ENCODE measurements at places on chromosomes 3 and 15. TPM values are rescaled to one million over a fixed set of nuclear protein-coding genes. Genes with fewer than 3 reads are reported as not detected.

The HYPK gene
- total RNA-seq = 8.3 TPM

GRCh38 chr3:53104762-53105161 lies 25.5 kb downstream of the RFT1 start:
- H3K36me3 ChIP-seq = peaks cover 2% of the 10 kb centered on the region
- DNase-seq = no peak
- no peaks in the 10 kb centered on the region for H3K27me3 ChIP-seq
- H3K27ac ChIP-seq = no peak overlapping the region
- H3K4me1 ChIP-seq = peaks cover 24% of the 10 kb centered on the region
- no peak overlapping the region for H3K4me3 ChIP-seq

DNA sequence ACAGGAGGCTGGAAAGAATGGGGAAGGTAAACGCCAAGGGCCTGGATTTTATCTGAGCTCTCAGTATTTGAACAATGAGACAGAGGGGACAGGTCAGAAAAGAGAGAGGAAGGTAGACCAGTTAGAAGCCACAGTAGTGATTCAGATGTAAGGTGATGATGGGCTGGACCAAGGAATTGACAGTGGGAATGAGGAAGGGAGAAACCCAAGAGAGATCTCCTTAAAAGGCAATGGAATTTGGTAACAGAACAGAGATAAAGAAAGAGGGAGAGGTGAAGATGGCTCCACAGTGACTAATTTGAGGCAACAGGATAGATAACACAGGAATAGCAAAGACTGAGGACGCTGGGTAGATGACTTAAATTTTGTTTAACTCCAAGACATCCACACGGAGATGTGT lies 11.4 kb upstream of the HEG1 start:
- H3K36me3 ChIP-seq = no peaks in the 10 kb centered on the region
- H3K4me1 ChIP-seq = no peaks in the 10 kb centered on the region
- DNase-seq = no peak
- no peak overlapping the region for H3K27ac ChIP-seq
- no peak overlapping the region for H3K4me3 ChIP-seq
- H3K27me3 ChIP-seq = no peaks in the 10 kb centered on the region

- peaks cover 12% of the 10 kb centered on the region for H3K4me1 ChIP-seq
- no peaks in the 10 kb centered on the region for H3K27me3 ChIP-seq
- H3K4me3 ChIP-seq = no peak overlapping the region
- DNase-seq = no peak
- H3K36me3 ChIP-seq = no peaks in the 10 kb centered on the region
These were observed 46.2 kb downstream of the ZPLD1 start for GRCh38 chr3:102481050-102481449.

DNA sequence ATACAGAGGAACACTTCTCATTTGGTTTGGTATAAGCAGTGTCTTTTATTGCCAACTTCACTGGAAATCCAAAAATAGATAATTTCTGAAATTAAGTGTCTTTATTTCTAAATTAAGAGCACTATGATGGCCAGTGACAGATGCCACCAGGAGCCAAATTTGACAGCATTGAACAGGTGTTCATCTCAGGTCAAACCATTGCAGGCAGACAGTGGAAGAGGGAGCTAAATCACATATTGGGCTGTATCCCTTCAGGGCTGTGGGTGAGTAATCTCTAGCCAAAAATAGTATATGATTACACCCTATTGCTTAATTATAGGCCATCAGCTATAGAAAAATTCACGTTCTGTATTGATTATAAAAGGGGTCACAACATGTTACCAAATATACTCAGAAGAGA lies 457.7 kb downstream of the NAALADL2 start:
- no peak overlapping the region for H3K4me3 ChIP-seq
- no peaks in the 10 kb centered on the region for H3K36me3 ChIP-seq
- no peaks in the 10 kb centered on the region for H3K27me3 ChIP-seq
- H3K27ac ChIP-seq = no peak overlapping the region

The SH2D7 gene
- not detected for total RNA-seq

The UBE2E2 gene
- total RNA-seq = 89.8 TPM

DNA sequence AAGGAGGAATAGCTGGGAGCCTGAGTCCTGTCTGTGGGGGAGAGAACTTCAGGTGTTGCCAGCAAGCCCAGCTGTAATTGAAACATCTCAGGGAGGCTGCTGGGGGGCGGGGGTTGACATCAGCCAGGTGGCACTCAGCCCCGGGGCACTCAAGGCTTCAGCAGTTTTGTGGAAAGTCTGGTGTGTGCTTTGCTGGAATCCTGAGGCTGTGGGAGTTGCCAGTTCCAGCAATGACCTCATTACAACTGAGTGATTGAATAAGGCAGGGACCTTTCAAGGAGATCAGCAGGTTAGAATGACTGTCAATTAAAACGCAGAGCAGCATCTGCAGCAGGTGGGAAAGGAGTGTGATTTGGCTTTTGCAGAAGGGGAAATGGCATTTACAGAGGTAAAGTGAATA lies 75.7 kb downstream of the FAM43A start:
- H3K36me3 ChIP-seq = no peaks in the 10 kb centered on the region
- no peak overlapping the region for H3K4me3 ChIP-seq
- H3K4me1 ChIP-seq = peaks cover 16% of the 10 kb centered on the region
- no peak for DNase-seq

GRCh38 chr3:152499791-152500385 lies 231.2 kb downstream of the MBNL1 start:
- no peak for DNase-seq
- no peaks in the 10 kb centered on the region for H3K36me3 ChIP-seq
- no peak overlapping the region for H3K27ac ChIP-seq
- H3K27me3 ChIP-seq = no peaks in the 10 kb centered on the region
- H3K4me1 ChIP-seq = peaks cover 19% of the 10 kb centered on the region

DNA sequence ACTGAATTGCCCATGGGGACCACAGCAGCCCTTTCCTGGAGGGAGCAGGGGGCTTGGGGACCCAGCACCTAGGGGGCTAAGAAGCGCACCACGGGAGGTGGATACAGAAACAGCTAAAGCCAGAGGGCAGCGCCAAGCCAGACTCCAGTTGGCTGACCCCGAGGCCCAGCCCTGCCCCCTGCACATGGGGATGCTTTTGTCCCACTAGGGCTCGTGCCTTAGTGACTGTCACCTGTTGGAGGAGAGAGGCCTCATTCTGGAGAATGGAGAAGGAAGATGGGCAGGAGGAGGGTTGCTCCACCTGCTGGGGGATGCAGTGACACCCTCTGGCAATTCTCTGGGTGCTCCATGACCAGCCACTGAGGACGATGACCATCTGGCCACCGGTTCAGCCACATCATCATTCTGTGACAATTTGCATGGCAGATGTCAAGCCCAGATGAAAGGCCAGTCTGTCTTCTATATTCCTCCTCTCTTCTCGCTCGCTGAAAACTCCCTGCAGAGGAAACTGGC lies 167.8 kb upstream of the TLE3 start:
- H3K36me3 ChIP-seq = no peaks in the 10 kb centered on the region
- no peak overlapping the region for H3K27ac ChIP-seq
- H3K27me3 ChIP-seq = no peaks in the 10 kb centered on the region
- no peak overlapping the region for H3K4me3 ChIP-seq

GRCh38 chr3:165081183-165081582 lies 2.9 kb upstream of the SI start:
- H3K27me3 ChIP-seq = no peaks in the 10 kb centered on the region
- no peaks in the 10 kb centered on the region for H3K4me1 ChIP-seq

Measured in neural progenitor cell (in vitro differentiated cells).